ENCODE measurements at places on chromosomes 3 and 15.
A peak's percentile ranks its signal among the peaks of the same experiment; 100 is the strongest.

DNA sequence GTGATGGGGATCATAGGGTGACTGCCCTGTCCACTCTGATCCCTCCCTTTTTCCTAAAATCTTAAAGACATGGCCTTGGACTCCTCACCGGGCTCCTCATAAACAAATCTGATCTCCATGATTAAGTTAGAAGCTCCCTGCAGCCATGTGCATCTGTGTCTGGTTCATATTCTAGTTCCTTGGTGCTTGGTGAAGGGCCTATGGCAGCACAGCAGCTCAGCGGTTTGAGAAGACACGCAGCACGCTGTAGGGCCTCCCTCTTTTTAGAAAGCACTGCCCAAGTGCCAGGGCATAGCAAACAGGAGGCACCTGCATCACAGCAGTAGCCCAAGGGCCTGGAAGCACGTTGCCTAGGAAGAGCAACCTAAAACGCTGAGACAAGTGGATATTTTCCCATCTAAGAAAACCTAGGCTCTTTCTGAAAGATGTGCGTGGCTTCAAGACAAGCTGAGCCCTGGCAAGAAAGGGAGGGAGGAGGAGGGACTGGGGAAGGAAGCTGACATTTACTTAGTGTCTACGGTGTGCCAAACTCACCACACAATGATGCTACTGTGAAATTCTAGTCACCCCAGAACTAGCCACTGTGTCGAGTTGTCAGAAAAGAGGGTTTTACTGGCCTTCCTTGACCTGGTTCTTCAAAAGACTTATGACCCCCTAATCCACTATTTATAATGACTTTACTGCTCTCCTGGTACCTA lies 14.9 kb upstream of the ULK3 start:
- DNase-seq: no peak

DNA sequence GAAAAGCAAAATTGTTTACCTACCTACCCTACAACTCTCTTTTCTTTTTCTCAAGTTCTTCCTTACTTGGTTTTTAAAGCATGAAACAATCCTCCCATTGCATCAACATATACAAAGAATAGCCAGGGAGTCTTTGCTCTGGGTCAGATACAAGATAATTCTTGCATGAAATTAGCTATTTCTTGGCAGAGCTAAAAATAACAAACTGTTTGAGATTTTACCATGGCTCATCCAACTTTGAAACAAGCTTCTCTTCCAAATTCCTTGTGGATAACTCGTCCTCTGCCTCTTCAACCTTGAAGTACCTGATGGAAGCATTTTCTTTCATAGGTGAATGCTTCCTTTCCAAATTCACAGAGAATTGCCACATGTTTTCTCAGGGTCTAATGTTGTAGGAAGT lies 9.2 kb upstream of the CBLB start:
- peak; percentile 52 for DNase-seq

DNA sequence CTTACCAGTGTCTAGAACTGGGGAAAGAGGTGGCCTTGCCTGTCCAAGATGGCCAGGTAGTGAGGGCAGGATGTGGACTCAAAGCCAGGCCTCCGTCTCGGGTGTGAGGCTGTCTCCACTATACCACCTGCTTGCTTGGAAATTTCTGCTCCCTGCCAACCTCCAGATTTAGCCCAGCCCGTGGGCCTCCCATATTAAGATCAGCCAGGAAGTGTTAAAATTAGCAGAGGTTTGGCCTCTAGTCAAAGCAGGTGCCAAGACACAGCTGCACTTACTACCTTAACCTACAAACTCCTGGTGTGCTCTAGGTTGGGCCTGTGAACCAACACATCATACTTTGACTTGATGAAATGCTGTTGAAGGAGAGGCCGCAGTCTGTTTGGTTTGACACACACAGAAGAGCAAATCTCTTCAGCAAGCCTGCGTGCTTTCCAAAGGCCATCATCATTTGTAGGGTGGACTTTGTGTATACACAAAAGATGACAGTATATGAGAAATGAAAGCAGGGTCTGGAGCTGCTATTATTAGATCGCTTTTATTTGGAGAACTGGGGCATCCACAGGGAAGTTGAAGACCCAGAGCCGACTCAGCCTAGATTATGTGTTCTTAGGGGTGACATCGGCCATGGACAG lies 206.5 kb downstream of the XXYLT1 start:
- DNase-seq: no peak

DNA sequence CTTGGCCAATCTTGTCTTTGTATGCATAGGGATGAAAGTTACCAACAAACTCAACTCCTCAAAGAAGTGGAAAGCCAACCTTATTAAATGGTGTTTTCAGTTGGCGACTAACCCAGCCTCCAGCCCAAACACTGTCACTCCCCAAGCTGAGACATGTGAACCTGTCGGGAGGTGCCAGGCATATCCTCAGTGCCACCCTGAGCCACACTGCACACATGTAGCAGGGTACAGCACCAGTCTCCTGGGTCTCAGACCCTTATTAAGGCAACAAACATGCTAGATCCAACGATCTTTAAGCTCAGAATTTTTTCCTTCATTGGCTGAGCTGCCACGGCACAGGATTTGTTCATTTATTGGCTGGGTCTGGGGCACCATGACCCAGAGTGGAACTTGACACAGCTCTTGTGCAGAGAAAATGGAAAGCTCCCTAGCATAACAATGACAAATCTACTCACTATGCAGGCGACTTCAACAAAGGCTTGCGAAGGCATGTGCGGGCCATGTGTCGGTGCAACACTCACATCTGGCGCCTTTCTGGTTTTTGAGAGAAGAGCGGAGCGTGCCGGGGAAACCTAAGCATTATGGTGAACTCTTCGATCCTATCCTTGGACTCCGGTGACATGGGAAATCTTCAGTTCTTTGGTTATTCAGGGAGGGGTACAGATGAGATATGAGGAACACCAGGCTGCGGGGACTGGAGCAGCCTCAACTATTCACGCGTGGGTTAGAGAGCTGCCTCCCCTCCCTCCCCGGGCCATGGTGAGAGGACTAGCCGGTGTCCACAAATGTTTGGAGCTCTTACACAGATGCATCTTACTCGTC lies 190.1 kb downstream of the FAM43A start:
- DNase-seq: peak; percentile 9

DNA sequence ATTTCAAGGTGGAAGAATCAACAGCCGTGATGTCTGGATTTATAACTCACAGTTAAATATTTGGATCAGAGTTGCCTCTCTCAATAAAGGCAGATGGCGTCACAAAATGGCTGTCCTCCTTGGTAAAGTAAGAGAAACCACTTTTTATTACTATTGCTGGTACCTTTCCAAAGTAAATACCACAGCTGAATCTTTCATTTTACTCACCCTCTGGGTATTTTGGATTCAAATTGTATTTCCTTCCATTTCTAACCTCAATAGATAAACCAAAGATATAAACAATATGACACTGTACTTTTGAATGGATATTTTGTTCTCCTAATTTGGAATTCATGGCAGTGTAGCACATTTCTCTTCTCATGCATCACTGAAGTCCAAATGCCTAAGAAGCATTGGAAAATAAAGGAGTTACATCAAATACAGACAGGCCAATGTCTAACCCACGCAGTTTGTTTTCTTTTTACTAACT lies 29.5 kb downstream of the KLHL24 start:
- DNase-seq: peak; percentile 97

GRCh38 chr3:142013326-142013980 lies 135.9 kb downstream of the TFDP2 start:
- DNase-seq: no peak

DNA sequence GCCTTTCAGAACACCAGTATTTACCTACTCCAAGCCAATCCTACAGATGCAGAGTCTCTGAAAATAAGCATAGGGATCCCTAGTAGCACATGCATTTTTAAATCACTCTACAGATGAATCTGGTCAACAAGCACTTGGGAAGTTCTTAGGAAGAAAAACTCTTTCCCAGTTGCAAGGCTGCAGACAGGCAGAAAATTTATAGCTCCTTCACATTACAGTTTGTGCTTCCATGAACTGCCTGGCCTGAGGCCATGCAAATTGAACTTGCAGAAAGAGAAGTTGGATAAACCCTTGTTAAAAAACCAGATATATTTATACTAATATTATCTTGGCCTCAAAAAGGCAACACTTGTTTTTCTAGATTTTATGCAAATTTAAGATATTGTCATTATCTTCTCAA lies 256.9 kb downstream of the EPHA3 start:
- no peak for DNase-seq

DNA sequence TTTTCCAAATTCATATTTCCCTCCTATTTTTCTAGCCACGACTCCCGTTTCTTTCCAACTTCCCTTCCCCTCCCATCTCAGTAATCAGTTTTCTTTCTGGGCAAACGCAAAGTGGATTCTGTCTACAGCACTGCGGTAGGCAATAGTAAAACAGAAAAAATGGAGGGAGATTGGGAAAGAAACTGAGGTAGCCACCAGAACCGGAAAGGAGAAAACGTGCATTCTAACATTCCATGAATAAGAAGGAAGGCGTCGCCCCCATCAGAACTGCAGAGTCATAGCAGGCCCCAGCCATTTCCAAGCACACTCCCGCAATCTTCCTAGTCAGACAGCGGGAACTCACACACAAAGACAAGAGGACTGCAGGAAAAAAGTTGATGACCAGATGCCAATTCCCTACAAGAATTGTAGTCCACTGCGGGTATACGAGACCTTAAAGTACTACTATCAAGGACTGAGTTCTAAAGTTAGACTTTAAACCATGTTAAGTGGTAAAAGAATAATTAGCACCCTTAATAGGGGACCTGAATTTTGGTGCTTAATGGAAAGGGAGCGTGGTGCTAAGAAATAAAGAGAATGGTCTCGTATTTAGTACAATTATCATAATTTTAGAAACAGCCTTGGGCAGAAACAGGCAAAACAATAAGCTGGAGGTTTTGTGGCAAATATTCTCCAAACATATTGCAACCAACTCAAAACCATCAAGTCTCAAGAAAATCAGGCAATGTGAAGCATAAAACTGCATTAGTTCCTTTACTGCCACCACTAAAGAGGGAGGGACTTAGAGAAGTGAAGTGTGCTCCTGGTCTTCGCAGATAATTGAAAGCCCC lies 1.4 kb downstream of the PFN2 start:
- DNase-seq: peak; percentile 90

- no peak for DNase-seq
Observed at GRCh38 chr3:69560818-69561217, 174.9 kb upstream of the FRMD4B start.

DNA sequence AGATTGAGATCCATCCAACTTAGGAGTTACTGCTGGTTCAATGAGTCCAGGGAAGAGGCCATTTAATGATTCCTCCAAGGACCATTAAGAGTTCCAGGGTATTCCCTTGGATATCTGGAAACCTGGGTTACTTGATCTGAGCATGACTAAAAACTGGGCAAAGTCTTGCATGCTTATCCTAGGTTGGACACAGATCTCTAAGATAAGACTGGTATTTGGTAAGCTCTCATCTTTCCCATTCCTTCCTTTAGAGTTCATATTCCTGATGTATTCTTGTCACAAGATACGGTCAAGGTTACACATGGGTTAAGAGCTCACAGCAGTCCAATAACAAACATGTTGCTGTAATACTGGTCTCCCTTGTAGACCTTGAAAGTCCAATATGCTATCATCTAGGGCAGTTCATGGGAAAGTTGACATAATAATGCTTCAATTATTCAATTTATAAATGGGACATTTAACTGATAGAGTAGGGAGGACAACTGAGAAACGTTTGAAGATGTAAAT lies 301.7 kb downstream of the TIGIT start:
- DNase-seq: peak; percentile 45

DNA sequence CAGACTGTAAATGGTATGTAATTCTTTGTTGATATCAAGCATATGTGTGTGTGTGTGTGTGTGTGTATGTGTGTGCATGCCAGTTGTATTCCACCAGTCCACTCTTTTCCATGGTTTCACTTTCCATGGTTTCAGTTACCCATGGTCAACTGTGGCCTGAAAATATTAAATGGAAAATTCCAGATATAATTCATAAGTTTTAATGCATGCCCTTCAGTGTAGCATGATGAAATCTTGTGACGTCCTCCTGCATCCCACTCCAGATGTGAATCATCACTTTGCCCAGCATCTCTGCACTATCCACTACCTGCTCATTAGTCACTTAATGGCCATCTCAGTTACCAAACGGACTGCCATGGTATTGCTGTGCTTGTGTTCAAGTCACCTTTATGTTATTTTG lies 215.9 kb downstream of the GBE1 start:
- DNase-seq: peak; percentile 16

Measured in EH (cell line).